Sciatic nerve (tissue), 2 donors: ENCODE measurements at places on chromosomes 4 and X. TPM values are rescaled to one million over a fixed set of nuclear protein-coding genes. Genes with fewer than 3 reads are reported as not detected.

- no peak for DNase-seq
These were observed 12.3 kb upstream of the ADH5 start for GRCh38 chr4:99100876-99101275.

DNA sequence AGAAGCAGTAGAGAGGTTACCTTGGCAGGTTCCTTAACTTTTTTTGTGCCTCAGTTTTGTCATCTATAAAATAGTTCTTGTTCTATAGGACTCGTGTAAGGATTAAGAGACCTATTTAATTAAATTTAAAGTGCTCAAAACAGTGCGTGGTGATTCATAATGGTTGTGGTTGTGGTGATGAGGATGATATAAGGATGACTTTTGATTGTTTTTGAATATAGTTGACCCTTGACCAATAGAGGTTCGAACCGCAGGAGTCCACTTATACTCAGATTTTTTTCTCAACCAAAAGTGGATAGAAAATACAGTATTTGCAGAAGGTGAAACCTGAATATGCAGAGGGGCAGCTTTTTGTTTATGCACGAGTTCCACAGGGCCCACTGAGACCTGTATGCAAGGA, 14.6 kb downstream of the SMAD1 start:
- DNase-seq: no peak

The DUSP21 gene
- not detected for total RNA-seq

GRCh38 chrX:150256297-150256650, 106.8 kb upstream of the MAMLD1 start:
- no peak for DNase-seq

DNA sequence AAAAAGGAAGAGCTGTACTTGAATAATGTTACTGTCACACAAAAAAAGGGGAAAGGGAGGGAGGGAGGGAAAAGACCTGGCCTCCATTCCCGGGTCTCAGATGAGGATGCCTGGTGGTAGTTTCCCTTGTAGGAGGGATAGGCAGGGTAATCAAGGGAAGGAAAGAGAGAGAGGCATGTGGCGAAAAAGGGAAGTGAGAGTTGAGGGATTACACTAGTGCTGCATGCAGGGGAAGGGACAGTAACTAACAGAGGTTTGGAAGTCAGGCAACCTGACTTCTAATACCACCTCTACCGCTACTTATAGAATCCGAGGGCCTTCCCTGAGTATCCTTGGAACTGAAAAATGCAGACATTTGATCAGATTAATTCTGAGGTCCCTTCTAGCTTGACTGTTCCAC, 821.7 kb upstream of the FTHL17 start:
- DNase-seq: no peak

GRCh38 chr4:86543560-86544309, 50.4 kb upstream of the PTPN13 start:
- no peak for DNase-seq

GRCh38 chr4:169189372-169189771, 81.4 kb downstream of the SH3RF1 start:
- no peak for DNase-seq

The GABRQ gene
- 5.3 TPM for total RNA-seq

DNA sequence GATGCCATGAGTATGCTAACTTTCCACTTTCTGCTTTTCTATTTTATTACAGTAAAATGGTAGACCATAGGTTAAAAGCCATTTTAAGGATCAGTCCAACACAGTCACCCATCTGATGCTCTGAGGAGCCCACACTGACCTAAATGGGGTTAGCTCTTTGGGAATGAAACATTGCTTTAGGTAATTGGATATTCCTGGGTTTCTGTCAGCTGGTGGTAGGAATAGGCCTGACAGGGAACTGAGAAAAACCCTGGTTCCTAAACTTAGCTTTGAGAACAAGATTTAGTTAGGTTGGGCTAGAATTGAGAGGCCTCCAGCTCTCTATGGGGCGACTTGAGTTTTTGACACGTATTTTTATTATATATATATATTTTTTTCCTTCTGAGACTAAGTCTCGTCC, 40.4 kb downstream of the MCUB start:
- DNase-seq: no peak

DNA sequence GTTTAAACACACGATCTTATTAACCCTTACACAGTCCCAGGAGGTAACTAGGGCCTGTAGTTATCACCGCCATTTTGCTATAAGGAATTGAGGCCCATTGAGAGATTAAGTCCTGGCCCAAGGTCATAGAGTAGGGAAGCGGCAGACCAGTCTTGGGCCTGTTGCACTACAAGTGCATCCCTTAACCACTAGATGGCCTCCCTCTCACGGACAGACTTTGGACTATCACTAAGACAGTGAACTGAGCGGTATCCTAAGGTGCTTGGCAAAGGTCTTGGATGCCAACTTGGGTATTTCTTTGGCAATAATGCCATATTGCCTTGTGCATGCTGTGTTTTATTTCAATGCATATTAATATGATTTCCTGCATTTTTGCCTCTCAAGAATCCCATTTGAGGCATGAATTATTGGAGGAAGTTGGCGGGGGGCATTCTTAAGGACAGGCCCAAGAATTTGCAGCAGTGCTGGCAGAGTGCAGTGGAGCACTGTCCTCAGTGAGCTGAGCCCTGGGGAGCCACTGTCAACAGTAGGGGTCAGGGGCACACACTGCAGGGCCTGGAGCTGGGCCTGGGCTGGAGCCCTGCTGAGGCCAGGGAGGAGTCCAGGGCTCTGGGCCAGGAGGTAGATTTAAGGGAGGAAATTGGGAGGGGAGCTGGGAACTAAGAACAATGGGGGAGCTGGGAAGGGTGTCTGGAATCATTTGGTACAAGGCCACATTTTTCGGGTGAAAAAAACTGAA, 147.4 kb downstream of the SMIM20 start:
- no peak for DNase-seq

The SLC35A2 gene
- 19.2 TPM for total RNA-seq

The BEX3 gene
- total RNA-seq: 83.2 TPM

DNA sequence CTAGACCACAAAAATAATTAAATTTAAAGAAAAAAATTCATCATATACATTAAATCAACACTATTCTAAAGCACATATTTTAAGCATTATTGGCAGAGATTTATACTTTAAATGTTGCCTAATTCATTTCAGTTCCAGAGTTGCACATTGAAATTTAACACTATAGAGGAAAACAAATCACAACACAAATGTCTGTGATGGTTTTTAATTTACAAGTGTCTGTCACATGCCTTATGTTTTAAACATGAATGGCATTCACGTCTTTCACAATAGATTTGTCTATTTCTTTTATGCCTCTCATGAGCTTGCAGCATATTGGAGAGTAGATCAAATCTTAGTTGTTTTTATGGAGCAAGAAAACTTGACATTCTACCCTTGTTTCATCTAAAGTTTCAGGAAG, 811.3 kb downstream of the NLGN4X start:
- no peak for DNase-seq

The SCD5 gene
- 50.6 TPM for total RNA-seq

GRCh38 chr4:80471756-80472155, 136.2 kb downstream of the CFAP299 start:
- DNase-seq: no peak

DNA sequence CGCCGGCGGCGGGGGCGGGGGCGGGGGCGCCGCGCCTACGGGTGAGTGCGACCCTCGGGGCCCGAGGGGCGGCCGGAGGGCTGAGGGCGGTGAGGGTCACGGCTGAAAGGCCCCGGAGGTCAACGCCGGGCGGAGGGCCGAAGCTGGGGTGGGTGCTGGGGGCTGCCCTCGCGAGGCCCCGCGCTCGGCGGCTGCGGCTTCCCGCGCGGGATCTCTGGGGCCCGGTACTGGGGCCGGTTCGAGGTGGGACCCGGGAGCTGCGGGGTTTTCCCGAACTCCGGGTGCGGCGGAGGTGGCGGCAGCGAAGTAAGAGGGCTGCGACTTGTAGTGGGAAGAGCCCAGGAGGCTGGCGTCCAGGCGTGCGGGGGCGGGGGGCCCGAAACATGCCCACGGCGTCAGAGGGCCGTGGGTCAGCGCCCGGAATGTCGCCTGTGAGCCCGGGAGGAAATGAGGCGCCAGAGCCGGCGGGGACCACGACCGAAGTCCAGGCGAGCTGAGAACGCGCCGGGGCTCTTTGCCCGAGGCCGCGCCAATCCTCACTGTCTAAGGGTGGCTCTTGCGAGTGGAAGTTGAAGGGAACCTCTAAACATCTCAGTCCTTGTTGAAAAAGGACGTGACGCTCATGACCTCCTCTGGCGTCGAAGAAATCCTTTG, 407 bp downstream of the IL13RA1 start:
- no peak for DNase-seq

DNA sequence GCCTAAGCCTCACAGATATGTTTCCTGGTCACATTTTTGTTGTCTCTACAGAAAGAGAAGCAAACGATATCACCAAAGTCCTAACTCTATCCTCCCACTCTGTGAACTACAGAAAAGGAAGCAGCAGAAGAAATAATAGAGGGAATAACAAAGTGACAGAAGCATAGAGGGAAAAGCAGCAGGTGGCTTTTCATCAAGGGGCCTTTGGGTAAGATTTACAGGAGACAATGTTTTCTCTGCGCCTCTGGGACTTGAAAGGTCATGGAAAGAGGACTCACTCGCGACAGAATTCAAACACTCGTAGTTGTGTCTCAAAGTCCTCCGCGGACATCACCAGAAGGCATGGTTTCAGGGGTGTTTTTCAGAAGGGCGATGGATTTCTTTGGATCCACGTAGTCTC, 66.1 kb downstream of the SORBS2 start:
- DNase-seq: no peak

- DNase-seq: no peak
These were observed 124.0 kb upstream of the CLNK start for GRCh38 chr4:10808591-10808990.

GRCh38 chrX:152170621-152171020, 32.2 kb upstream of the MAGEA10 start:
- DNase-seq: no peak
